HEK293T (cell line): ENCODE measurements at places on chromosomes 16 and 17.

DNA sequence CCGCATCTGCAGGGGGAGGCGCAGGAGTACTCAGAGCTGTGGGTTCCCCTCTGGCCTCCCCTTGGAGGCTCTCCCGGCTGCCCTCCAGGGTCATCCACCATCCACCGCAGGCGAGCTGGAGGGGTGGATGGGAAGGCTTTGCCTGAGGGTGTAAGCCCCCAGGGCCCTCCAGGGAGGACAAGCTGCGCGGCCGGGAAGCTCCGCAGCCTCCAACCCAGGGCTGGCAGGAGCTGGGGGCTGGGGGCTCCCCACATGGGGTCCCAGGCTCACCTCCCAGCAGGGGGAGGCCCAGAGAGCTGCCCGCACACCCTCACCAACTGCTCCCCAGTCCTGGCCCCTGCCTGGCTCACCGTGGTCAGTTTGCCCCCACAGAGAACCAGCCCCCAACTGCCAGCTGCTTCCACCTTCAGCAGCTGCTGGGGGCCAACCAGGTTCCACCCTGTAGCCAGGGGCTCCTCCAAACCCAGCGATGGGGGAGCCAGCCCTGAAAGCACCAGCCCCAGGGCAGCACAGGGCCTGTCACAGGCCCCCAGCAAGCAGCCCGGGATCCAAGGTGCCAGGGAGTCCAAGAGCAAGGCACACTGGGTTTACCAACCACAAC lies 19.8 kb upstream of the CHMP6 start:
- no peak for DNase-seq

- DNase-seq = no peak
These were observed 347.6 kb downstream of the WWOX start for GRCh38 chr16:78446992-78447563.

- DNase-seq = no peak
These were observed 4.2 kb downstream of the IFI35 start for GRCh38 chr17:43010667-43011308.

DNA sequence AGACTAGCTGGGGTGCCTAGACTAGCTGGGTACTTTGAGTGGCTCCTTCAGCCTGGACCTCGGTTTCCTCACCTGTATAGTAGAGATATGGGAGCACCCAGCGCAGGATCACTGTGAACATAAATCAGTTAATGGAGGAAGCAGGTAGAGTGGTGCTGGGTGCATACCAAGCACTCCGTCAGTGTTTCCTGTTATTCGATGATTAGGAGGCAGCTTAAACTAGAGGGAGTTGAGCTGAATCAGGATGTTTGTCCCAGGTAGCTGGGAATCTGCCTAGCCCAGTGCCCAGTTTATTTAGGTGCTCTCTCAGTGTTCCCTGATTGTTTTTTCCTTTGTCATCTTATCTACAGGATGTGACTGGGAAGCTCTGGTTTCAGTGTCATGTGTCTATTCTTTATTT lies 8.4 kb upstream of the TMEM235 start:
- DNase-seq = no peak

GRCh38 chr16:27547134-27547533 lies 2.6 kb downstream of the GTF3C1 start:
- DNase-seq = no peak

GRCh38 chr16:86405319-86405718 lies 105.0 kb upstream of the FOXF1 start:
- no peak for DNase-seq
